Activated CD4-positive, alpha-beta T cell treated with anti-CD3 and anti-CD28 coated beads, Interleukin-2, amount 10 ng/mL, durations not matched to agents 7 days and 5 days (primary cell): ENCODE measurements at places on chromosomes 6 and 20.

GRCh38 chr6:124881898-124882578, 80.2 kb upstream of the RNF217 start:
- H3K36me3 ChIP-seq, result no peaks in the 10 kb centered on the region
- no peak for DNase-seq
- H3K4me3 ChIP-seq, result no peak overlapping the region
- H3K4me1 ChIP-seq, result peaks cover 7% of the 10 kb centered on the region

DNA sequence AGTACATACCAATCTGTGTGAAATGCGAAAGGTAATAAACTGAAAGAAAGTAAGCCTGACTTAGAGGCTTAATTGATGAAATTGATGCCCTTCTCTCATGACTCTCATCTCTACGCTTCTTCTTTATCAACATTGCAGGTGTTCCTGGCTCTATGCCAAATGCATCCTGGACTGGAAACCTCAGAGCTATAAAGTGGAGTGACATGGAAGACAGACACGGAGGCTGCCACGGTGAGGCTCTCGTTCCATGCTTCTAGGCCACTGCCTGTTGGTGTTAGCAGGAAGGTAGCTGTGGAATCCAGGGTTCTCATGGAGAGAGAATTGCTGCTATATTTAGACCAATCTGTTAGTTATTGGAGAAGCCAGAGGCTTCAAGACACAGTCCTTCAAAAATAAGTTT, 73.2 kb downstream of the C6orf52 start:
- H3K27ac ChIP-seq, result no peak overlapping the region
- H3K27me3 ChIP-seq, result no peaks in the 10 kb centered on the region
- no peaks in the 10 kb centered on the region for H3K4me1 ChIP-seq
- H3K36me3 ChIP-seq, result peaks cover 35% of the 10 kb centered on the region

GRCh38 chr6:29552512-29553051, 7.0 kb downstream of the UBD start:
- DNase-seq, result peak; percentile 39
- peaks cover 80% of the 10 kb centered on the region for H3K27me3 ChIP-seq
- peaks cover 3% of the 10 kb centered on the region for H3K36me3 ChIP-seq
- H3K4me1 ChIP-seq, result peaks cover 23% of the 10 kb centered on the region
- peak overlapping the region; percentile 81 for H3K27ac ChIP-seq

DNA sequence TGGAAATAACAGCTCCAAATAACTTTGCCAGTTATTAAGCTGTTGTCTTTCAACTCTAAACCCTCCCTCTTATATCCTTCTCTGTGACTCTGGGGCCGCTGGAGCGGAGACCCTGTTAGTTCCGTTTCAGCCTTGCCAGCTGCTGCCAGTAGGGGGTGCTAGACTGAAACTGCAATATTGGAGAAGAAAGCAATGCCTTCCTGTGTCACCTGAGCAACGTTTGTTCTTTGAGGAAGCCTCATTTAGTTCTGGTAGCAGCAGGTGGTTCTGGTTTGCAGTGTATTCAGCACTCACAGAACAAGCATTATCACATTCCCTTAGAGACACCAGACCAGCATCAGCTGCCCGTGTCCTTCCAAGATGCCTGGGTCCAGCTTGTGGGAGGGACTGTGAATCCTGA, 22.9 kb upstream of the JAG1 start:
- H3K4me3 ChIP-seq, result no peak overlapping the region
- DNase-seq, result peak; percentile 9
- no peak overlapping the region for H3K27ac ChIP-seq
- no peaks in the 10 kb centered on the region for H3K4me1 ChIP-seq
- H3K27me3 ChIP-seq, result peaks cover 4% of the 10 kb centered on the region

GRCh38 chr20:25344634-25345033, 46.0 kb downstream of the ABHD12 start:
- H3K4me1 ChIP-seq, result peaks cover 31% of the 10 kb centered on the region
- H3K36me3 ChIP-seq, result peaks cover 2% of the 10 kb centered on the region
- H3K27ac ChIP-seq, result no peak overlapping the region
- no peak overlapping the region for H3K4me3 ChIP-seq

DNA sequence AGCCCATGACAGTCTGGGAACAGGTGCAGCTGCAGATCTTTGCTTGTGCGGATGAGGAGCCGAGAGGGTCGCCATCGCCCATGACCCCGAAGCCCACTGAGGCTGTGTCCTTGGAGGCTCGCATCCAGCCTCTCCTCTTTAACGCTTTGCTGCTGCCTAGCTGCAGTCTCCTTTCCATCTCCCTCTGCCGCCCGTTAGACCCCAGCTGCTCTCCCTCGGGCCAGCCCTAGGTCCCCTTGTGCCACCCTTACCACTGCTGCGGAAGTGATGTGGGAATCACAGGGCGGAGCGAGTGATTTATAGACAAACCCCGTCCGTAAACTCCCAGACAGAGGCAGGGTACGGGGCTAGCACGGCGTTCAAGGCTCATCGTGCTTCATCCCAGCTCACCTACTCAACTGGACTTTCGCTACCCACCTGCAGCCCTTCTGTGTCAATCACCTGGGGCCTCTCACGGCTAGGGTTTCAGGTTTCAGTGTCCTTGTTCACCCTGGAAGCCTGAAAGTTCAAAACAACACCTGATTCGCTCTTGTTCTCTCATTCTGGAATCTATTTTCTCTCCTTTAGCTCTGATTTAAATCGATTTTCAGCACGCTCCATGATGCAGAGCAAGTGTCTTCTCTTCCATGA, 76.1 kb downstream of the PAX1 start:
- H3K4me1 ChIP-seq, result no peaks in the 10 kb centered on the region
- no peak overlapping the region for H3K4me3 ChIP-seq
- no peak overlapping the region for H3K27ac ChIP-seq
- no peak for DNase-seq
- no peaks in the 10 kb centered on the region for H3K36me3 ChIP-seq
- H3K27me3 ChIP-seq, result no peaks in the 10 kb centered on the region

- H3K36me3 ChIP-seq, result no peaks in the 10 kb centered on the region
- DNase-seq, result no peak
- peak overlapping the region; percentile 36 for H3K27ac ChIP-seq
- no peak overlapping the region for H3K4me3 ChIP-seq
Measured at GRCh38 chr20:22582386-22582963, 1.9 kb downstream of the FOXA2 start.

DNA sequence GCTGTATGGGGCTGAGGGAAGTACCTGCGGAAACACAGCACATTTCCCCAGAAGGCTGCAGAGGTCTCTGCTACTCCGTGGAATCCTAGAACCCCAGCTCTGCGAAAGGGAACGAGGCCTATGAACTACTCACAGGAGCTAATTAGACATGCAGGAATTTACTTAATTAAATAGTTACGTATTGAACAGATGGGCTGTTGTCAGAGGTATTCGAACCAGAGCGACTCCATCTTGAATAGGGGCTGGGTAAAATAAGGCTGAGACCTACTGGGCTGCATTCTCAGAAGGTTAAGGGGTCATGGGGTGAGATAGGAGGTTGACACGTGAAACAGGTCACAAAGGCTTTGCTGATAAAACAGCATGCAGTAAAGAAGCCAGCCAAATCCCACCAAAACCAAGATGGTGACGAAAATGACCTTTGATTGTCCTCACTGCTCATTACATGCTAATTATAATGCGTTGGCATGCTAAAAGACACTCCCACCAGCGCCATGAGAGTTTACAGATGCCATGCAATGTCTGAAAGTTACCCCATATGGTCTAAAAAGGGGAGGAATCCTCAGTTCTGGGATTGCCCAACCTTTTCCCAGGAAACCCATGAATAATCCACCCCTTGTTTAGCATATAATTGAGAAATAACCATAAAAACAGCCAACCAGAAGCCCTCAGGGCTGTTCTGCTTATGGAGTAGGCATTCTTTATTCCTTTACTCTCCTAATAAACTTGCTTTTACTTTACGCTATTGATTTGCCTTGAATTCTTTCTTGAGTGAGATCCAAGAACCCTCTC, 14.7 kb upstream of the SSTR4 start:
- no peak overlapping the region for H3K27ac ChIP-seq
- no peaks in the 10 kb centered on the region for H3K27me3 ChIP-seq
- no peak for DNase-seq
- H3K36me3 ChIP-seq, result no peaks in the 10 kb centered on the region
- H3K4me1 ChIP-seq, result no peaks in the 10 kb centered on the region

- H3K27ac ChIP-seq, result no peak overlapping the region
- no peaks in the 10 kb centered on the region for H3K4me1 ChIP-seq
- H3K36me3 ChIP-seq, result no peaks in the 10 kb centered on the region
- no peaks in the 10 kb centered on the region for H3K27me3 ChIP-seq
- DNase-seq, result no peak
Measured at GRCh38 chr6:152571089-152571488, 66.1 kb downstream of the SYNE1 start.

GRCh38 chr6:125157280-125157679, 3.7 kb downstream of the TPD52L1 start:
- peaks cover 31% of the 10 kb centered on the region for H3K27me3 ChIP-seq
- no peak overlapping the region for H3K4me3 ChIP-seq
- no peaks in the 10 kb centered on the region for H3K36me3 ChIP-seq
- DNase-seq, result no peak

- no peaks in the 10 kb centered on the region for H3K4me1 ChIP-seq
- H3K36me3 ChIP-seq, result no peaks in the 10 kb centered on the region
- DNase-seq, result no peak
- H3K4me3 ChIP-seq, result no peak overlapping the region
- H3K27ac ChIP-seq, result no peak overlapping the region
Measured at GRCh38 chr6:83815631-83816272, 37.4 kb upstream of the RIPPLY2 start.

- DNase-seq, result no peak
- H3K4me1 ChIP-seq, result peaks cover 47% of the 10 kb centered on the region
- H3K36me3 ChIP-seq, result no peaks in the 10 kb centered on the region
- no peak overlapping the region for H3K4me3 ChIP-seq
- H3K27me3 ChIP-seq, result peaks cover 69% of the 10 kb centered on the region
Measured at GRCh38 chr6:167829513-167829912, 2.8 kb downstream of the AFDN start.
